ENCODE measurements at places on chromosomes 3 and 15.

DNA sequence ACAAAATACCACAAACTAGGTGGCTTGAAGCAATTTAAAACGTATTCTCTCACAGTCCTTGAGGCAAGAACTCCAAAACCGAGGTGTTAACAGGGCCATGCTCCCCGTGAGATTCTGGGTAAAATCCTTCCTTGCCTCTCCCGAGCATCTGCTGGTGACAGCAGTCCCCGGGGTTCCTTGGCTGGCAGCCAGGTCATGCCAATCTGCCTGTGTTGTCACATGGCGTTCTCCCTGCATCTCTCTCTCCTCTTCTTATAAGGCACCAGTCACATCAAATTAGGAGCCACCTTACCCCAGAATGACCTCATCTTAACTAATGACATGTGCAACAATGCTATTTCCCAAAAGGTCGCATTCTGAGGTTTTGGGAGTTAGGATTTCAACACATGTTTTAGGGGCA lies 26.3 kb upstream of the LRRN1 start:
- no peak for DNase-seq

GRCh38 chr3:46693038-46693891 lies at the start of gene ALS2CL:
Gene ALS2CL, minus strand, starts transcription at chr3:46693679. Its CDS starts 4,239 bp downstream, at chr3:46689440.
- peak; percentile 16 for DNase-seq

DNA sequence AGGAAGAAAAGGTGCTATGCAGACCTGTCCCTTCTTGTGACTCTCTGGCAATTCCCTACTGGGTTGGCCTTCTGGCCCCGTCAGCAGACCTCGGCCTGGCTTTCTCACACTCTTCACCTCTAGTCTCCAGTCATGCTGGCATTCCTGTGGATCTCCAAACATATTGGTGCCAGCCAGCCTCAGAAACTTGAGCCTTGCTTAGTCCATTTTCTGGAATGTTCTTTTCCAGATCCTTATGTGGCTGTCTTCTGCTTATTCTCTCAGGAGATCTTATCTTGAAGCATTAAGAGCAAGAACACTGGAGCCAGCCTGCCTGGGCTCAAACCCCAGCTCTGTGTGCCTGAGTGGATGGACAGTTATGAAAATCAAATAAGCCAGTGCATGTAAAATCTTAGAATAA lies 88.2 kb upstream of the NTRK3 start:
- DNase-seq, result no peak

DNA sequence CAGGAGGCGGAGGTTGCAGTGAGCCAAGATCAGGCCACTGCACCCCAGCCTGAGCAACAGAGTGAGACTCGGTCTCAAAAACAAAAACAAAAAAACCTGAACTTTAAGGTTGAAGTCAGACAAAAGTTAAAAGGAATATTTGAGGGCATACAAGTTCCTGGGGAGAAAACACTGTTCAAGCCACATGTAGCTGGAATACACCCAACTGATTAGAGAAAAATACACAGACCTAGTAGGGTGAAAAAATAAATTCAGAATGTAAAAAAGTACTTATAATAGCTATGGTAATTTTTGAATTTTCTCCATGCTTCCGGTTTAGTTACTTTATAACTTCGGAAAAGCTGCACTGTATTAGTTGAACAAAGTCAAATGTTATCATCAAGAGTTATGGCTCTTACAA lies 42.6 kb upstream of the SNTN start:
- DNase-seq, result no peak

DNA sequence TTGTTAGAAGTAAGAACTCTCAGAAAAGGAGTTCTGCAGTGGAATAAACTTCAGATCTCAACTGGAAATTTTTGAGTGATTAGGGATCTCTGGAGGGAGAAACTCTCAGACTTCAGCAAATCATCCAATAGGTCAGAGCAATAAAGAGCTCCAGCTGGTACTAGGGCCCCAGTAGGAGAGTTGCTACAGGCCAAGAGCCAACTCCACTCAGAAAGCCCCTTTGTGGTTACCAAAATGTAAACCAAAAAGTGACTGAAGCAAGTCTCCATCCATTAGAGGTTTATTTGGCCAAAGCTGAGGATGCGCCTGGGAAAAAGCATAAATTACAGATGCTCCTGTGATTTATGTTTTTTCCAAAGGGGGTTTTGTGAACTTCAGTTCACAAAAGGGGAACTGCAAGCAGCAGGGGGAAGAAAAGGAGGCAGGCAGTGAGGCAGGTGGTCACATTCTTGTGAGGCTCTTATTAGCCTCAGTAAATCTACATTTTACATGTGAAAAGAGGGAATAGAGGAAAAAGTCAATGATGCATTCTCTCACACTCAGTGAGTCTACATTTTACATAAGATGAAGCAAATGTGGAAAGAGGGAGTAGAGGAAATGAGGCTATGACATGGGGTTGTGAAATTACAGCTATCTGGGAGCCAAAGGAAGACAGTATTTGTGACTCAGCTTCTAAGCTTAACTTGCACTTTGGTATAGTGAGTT lies 92.4 kb upstream of the DAZL start:
- DNase-seq, result no peak

DNA sequence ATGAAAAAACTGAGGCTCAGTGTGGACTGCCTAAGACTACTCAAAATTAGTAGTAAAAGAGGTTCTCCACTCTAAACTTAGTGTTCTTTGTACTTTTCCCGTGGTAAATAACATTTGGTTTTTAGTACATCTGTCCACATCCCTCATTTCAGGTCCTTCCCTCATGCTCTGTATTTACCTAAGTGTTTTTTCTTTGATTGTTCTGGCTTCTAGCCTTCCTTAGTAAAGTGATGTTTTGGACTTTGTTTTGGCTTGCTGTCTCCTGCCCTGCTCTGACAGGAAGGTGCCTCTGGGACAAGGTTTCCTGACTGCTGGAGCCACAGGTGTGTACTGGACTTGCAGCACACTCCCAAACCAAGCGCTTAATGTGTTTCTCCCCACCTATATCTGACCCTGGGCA lies 29.9 kb upstream of the ALDH1A2 start:
- DNase-seq, result no peak

GRCh38 chr15:77818484-77819047 lies 185.9 kb upstream of the LINGO1 start:
- DNase-seq, result no peak

DNA sequence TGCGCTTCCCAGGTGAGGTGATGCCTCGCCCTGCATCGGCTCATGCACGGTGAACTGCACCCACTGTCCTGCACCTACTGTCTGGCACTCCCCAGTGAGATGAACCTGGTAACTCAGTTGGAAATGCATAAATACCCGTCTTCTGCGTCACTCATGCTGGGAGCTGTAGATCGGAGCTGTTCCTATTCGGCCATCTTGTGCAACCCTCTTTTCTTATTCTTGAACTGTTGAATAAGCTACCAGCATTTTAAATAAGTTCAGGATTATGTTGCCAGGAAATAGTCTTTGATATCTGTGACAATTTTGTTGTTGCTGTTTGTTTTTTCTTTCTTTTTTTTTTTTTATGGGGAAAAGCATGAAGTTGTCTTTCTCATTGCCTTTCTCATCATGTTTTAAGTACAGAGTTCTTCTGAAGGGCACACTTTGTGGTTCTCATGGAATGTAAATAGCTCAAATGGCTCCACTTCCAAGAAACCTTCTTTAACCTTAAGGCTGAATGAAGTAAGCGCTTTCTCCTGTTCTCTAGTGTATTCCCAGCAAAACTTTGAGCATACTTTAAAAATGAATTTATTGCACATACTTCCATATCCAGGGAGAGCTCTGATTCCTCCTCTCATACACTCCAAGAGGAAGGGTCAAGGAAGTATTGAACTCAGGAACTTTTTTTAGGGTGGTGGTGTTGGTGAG lies 468.0 kb upstream of the TBL1XR1 start:
- DNase-seq, result no peak

DNA sequence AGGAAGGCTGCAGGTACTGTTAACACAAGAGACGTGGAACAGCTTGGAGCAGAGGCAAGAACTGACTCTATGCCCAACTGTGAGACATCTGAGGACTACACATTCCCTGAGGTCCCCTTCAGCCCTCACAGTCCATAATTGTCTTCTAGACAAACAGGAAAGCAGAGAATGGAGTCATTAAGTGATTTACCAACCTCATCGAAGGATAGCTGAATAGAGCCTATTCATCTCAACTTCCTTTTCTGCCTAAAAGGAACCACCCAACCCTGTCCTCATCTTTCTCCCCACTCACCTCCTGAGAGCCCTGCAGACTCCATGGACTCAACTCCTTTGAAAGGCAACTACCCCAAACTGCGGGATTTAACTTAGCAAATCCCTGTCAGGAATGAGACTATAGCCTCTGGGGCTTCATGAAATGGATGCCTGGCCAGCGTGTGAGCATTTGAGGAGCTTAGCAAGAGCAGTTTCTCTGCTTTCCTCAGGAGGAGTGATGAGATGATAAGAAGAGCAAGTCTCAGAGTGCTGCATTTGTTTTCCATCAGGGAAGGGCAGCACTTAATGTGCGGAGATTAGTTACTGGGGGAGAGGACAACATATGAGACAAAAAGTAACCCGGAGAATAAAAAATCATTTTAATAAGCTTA lies 61.5 kb upstream of the FILIP1L start:
- DNase-seq, result peak; percentile 89

GRCh38 chr3:24272408-24272807 lies 222.2 kb downstream of the THRB start:
- no peak for DNase-seq

DNA sequence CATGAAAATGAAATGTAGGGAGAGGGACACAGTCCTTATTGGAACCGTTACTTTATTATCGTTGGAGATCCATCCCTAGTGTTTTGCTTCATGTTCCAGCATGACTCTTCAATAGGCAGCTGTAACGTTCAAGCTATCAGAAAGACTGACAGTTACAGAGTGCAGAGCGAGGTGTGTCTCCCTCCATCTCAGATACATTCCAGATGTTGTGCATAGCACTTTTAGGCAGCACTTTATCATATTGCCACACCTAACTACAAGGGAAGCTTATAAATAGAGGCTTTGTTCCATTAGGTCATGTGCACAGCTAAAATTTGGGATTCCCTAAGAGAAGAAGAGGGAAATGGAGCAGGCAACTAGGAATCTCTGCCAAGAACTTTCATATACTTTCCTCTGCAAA lies 1009.6 kb downstream of the ROBO2 start:
- no peak for DNase-seq

GRCh38 chr15:82698711-82699345 lies 10.8 kb downstream of the AP3B2 start:
- DNase-seq, result no peak

- no peak for DNase-seq
Observed at GRCh38 chr3:168618827-168619470, 523.2 kb upstream of the GOLIM4 start.

- DNase-seq, result no peak
Observed at GRCh38 chr15:25445412-25445811, 6.6 kb upstream of the UBE3A start.

- DNase-seq, result no peak
Observed at GRCh38 chr3:109728861-109729494, 391.6 kb upstream of the DPPA4 start.

GRCh38 chr3:132597660-132598059 lies 590 bp downstream of the ACKR4 start:
- DNase-seq, result no peak

DNA sequence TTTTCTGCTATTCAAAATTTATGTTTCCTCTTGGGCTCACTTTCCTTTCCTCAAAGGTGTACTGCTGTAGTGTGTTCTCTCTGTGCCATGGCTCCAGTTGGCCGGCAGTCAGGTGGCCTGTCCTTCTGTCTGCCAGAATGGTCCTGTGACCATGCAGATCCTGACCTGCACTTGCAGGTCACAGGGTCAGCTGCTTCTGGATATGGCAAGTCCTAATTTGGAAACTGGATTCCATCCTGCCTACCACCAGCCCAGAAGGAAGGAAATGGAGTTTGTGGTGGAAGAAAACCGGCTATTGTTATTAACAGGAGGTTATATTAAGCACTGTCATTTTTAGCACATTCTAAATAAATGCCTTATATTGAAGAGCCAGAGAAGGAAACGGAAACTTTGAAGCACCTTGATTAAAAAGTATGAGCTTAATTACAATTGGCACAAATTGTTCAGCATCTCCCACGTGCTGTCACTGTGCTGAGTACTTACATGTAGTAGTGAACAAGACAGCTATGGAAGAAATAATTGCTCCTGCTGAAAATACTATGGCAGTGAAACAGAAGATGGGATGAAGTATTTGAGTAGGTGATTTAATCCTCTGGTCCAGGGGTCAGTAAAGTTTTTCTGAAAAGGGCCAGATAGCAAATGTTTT lies 362.8 kb downstream of the PTPRG start:
- DNase-seq, result peak; percentile 52

GRCh38 chr3:97928986-97929385 lies 43.2 kb downstream of the RIOX2 start:
- DNase-seq, result no peak

DNA sequence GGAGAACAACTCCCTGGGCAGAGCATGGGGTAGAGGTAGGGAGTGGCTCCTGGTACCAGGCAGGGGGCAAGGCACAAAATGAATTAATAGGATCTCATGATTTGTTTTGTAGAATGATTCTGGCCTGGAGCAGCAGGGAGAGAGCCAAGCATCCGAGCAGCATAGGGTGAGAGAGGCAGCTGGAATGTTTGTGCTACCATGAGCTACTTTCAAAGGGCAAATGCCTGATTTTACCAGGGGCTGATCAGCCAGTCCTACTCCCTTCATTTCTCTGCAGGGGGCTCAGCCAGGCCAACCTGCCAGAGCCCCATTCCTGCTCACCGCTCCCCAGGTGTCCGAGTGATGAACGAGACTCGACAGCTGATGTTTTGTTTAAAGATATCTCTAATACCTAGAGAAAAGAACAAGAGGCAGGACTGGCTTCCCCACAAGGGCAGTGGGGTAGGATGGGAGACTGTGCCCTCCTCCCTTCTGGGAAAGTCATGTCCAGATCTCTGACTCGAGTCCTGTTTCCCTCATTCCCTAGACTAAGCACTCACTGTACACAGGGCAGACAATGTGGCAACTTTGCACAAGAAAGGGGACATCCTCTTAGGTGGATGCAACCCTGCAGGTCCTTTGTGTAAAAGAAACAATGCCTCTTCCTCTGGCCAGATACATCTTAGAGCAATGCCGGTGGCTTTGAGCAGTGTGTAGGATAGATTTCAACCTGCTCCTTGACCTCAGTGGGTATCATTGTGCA lies 12.9 kb downstream of the DUOX2 start:
- no peak for DNase-seq

GRCh38 chr15:56371495-56372147 lies 6.4 kb downstream of the TEX9 start:
- DNase-seq, result no peak

Measured in SK-MEL-5 (cell line).